ENCODE measurements at places on chromosomes 13 and 19.

DNA sequence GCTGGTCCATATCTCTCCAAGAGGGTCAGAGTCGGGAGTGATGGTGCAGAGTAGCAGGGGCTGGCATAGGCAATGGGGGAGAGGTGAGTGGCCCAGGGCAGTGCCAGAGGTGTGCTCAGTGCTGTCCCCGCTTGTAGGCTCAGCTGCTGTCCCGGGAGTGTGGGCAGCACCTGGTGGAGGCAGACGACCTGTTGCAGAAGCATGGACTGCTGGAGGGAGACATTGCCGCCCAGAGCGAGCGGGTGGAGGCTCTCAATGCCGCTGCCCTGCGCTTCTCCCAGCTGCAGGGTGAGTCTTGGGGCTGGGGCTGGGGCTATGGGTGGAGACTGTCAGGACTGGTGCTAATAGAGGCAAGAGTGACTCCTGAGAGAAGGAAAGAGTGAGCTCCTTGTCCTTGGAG, 39.3 kb downstream of the SPTBN4 start:
- no peak for DNase-seq

DNA sequence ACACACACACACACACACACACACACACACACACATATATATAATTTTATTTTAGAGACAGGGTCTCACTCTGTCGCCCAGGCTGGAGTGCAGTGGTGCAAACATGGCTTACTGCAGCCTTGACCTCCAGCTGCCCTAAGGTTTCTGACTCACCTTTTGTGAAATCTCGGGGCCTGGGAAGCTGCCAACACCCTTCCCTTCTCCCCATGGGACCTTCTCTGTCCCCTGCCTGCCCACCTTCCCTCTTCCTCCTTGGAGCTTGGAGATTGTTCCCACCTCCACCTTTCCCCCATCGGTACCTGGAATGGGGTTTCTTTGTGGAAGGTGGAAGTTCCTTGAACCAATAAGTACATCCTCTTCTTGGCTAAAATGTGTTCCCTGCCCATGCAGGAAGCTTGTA, 6.3 kb downstream of the ARRDC5 start:
- DNase-seq = no peak

GRCh38 chr13:36639610-36640009, 34.2 kb upstream of the SERTM1 start:
- DNase-seq = no peak

DNA sequence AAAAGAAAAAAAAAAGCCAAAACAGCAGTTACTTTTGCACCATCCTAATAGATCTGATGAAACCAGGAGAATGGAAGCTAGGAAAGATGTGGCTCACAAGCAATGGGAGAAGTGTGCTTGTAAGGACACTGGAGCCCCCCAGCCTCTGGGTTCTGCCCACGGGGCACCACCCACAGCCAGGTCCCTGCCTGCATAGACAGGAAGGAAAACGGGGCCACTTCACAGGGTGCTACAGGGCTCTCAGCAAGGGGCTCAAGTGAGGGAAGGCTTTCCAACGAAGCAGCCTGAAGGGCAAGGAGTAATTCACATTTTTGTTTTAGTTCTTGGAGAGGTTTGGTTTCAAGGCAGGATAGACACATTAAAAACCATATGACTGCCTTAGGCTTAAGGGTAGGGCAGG, 42.7 kb downstream of the BRD4 start:
- DNase-seq = no peak

- DNase-seq = no peak
Measured at GRCh38 chr19:8306235-8307054, 1.7 kb downstream of the CD320 start.

- DNase-seq = no peak
Measured at GRCh38 chr13:19606152-19606551, 27.3 kb upstream of the MPHOSPH8 start.

GRCh38 chr13:99322297-99323103, 15.3 kb upstream of the GPR183 start:
- DNase-seq = no peak

- no peak for DNase-seq
Measured at GRCh38 chr13:26996965-26997752, 174.5 kb downstream of the USP12 start.

DNA sequence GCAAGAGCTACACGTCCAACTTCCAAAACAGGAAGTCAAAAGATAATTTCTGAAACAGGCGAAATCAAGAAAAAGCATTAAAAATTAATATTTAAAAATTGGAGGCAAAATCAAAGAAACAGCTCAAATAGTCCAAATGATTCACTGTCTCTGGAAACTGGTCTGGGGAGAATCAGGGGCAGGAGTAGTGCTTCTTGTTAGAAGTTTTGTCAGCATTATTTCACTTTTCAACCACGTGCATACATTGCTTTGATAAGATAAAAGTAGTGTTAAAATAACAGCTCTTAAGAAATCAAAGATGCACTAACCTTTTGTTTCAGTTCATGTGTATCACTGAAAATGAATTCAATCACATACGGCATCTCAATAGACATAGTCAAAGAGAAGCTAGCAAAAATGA, 53.8 kb downstream of the PARP4 start:
- DNase-seq = no peak

GRCh38 chr13:61414686-61415057, 977 bp downstream of the PCDH20 start:
- no peak for DNase-seq

GRCh38 chr19:18418483-18419194, 559 bp upstream of the SSBP4 start:
- no peak for DNase-seq

DNA sequence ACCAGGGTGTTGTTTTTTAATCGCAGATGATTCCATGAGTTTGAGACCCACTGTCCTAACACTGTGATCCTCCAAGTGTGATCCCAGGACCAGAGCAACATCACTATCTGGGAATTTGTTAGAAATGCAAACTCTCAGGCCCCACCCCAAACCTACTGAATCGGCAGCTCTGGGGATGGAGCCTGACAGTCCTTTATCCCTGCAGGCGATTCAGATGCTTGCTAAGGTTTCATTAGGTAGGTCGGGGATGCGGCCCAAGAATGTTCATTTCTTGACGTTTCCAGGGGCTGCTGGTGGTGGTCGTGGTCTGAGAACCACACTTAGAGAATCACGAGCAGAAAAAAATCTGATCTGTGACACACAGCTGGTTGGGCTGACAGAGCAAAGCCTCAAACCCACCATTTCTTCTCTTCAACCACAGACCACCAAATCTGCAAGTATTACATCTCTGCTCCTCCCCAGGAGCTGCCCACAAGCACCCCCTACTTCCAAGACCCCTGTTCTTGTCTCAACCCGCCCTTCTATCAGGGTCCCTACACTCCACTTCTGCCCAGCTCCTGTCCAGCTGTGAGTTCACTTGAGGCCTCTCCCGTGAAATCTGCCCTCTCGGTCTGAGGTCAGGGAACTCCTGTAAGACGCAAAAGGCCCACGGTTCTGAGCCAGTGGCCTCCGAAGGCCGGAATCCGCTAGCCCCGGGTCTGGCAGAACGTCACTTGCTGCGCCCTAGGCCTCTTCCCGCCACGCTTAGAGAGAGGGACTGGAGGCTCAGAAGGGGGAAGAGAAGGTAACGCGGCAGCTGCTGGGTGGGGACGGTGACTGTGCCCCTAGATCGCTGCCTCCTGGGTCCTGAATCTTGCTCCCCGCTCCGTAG, 1.1 kb upstream of the FARP1 start:
- no peak for DNase-seq

DNA sequence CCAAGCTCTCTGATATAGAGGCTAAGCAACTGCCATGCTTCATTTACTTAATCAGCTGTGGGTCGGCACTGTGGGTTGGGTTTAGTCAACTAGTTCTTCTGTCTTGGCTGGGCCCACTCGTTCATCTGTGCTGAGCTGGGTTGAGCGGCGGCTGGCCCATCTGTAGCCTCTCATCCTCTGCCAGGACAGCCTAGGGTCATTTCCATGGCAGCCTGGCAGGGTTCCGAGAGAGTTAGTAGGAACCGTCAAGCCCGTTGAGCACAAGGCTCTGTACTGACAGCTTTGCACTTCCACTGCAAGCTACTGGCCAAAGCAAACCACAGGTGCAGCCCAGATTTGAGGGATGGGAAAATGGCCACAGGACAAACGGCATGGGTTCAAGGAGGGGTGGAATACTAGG, 6.6 kb upstream of the ZNF835 start:
- no peak for DNase-seq

DNA sequence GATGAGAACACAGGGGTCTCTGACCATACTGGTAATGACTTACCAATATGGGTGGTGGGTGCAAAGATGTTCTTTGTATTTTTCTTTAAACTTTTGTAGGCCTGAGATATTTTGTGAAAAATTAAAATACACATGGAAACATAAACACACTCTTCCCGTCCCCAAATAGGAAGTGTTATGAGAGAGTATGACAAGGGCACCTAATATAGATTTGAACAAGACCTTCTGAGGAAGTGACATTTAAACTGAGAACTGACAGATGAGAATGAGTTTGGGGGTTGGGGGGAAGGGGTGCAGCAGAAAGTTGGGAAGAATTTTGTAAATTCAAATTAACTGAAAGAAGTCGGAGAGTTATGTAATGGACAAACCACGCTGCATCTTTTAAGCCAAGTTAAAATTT, 224.2 kb downstream of the RGCC start:
- no peak for DNase-seq

GRCh38 chr13:109494925-109495369, 291.4 kb downstream of the IRS2 start:
- no peak for DNase-seq

GRCh38 chr19:18541258-18541991, 1.9 kb downstream of the FKBP8 start:
- DNase-seq = no peak

DNA sequence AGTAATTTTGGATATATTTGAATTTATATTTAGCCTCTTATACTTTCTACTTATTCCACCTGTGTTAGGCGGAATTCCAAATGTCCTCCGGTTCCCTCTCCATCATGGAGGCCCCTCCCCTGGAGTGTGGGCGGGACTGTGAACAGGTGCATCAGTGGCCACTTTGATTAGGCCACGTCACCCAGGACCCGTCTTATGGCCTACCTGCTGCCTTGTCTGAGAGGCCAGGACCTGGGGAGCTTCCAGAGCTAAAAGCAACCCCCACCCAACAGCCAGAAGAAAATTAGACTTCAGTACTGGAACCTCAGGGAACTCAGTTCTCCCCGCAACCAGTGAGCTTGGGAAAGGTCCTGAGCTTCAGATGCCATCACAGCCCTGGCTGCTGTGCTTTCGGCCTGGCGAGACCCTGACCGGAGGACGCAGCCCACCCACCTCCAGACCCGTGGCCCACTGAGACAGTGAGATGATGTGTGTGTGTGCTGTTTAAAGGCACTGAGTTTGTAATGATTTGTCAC, 200.2 kb upstream of the SOX1 start:
- no peak for DNase-seq

GRCh38 chr13:25247360-25247759, 39.9 kb downstream of the MTMR6 start:
- DNase-seq = no peak

DNA sequence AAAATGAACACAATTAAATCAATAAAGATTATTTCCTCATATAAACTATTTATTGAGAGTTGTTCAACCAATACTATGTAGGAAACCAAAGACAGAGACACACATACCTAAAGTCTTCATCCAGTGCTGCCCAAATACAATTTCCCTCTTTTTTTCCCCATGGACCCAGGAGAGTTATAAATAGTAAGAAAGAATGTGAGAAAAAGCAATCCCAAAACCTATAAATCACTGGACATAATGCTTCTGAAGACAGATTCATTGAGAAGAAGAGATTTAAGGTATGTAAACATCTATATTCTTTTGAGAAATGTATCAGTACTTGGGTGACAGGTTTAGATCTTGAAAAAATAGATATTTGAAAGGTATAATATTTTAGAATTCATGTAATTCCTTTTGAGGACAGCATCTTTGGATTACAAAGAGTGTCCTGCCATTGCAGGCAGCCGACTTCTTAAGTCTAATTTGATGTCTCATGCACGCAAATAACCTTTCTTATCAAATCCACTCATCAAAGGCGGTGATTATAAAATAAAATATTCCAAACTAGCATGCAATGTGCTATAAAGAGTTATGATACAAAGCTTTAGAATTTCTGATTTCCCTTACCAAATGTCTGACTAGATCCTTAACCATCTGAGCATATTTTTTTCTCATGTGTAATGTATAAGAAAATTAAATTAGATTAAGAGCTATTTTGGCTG, 739.4 kb downstream of the LIG4 start:
- no peak for DNase-seq

GRCh38 chr19:8017808-8018207, 12.4 kb upstream of the ELAVL1 start:
- DNase-seq = no peak

DNA sequence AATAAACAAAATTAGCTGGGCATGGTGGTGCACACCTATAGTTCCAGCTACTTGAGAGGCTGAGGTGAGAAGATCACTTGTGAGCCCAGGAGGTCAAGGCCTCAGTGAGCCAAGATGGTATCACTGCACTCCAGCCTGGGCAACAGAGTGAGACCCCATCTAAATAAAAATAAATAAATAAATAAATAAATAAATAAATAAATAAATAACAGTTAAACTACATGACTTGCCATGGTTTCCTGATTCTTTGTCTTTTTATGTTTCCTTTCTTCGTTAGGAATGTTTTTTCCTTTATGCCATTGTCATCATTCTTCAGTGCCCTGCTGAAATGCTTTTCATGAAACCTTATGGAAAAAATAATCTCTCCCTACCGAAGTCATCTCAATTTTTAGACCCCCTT, 35.2 kb upstream of the CXCL17 start:
- DNase-seq = no peak

GRCh38 chr19:10687518-10688288, 13.5 kb upstream of the QTRT1 start:
- no peak for DNase-seq

DNA sequence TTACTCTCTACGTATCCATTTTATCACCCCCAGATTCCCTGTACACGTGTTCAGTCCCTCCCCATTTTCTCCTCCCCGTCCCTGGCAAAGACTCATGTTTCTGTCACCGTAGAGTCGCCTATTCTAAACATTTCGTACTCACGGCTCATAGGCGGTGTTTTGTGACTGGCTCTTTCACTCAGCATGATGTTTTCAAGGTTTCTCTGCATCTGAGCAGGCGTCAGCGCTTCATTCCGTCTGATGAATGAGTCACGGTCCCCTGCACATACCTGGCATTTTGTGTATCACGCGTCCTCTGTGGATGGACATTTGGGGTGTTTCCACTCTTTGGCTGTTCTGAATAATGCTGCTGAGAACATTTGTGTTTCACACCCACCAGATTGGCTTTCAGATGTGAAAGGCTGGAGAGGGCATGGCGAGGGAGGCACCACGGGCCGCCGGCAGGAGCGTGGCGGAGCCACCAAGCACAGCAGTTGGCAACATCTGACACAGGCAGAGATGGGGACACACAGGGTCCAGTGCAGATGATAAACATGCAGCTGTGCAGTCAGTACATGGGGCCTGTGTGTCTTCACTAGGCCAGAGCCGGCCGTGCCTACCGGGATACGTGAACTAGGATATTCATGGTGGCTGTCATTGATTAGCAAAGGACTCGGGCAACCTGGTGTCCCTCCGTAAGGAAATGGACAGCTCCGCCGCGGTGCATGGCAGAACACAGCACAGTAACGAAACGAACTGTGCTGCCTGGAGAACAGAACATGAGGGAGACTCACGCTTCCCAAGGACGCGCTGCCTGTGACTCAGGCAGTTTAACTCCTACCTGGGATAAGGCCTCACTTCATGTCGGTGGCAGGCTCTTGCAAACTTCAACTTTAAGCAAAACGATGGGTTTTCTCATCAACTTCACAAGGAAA, 117.2 kb downstream of the ATP11A start:
- no peak for DNase-seq

- no peak for DNase-seq
Measured at GRCh38 chr13:52385870-52386269, 20.1 kb downstream of the THSD1 start.

All from NCI-H446 treated with DMSO at 0.1 percent for 48 hours (cell line).